ENCODE measurements at places on chromosomes 1 and 21.
A peak's percentile ranks its signal among the peaks of the same experiment; 100 is the strongest.

GRCh38 chr1:234400773-234401172 lies 27.5 kb downstream of the COA6 start:
- peak; percentile 28 for DNase-seq
- H3K4me1 ChIP-seq: no peaks in the 10 kb centered on the region
- peaks cover 6% of the 10 kb centered on the region for H3K36me3 ChIP-seq
- H3K27me3 ChIP-seq: no peaks in the 10 kb centered on the region

DNA sequence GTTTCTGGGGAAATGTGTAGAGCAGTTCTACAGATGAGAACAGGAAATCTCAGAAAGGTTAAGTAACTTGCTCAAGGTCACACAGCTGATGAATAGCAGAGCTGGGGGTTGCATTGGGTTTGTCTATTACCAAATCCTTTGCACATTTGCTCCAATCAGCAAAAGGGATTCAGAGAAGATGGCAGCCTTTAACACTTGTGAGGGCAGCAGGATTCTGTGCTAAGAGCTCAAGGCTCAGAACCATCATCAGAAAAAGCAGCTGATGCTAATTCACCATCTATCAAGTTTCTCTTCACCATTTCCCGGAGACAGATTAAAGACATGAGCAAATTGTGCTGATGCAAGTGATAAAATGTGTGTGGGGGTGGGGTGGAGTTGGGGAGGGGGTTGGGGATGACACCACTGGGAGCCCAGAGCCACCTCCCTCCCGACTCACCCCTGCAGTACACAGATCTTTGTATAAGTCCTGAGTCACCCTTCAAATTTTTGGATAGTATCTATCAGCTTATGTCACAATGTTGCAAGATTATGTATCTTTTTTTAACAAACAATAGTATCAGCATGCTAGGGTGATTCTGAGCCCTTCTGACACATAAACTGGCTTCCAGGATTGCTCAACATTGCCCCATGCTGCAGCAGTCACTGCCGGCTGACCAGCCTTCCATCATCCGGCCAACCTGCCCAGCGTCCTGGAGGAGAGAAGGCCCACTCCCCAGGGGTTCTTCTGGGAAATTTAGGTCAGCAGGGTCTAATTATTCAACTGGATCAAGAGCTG lies 2.8 kb upstream of the SPSB1 start:
- DNase-seq: peak; percentile 93
- peak overlapping the region; percentile 3 for H3K4me3 ChIP-seq
- no peaks in the 10 kb centered on the region for H3K27me3 ChIP-seq
- H3K4me1 ChIP-seq: peaks cover 21% of the 10 kb centered on the region
- H3K36me3 ChIP-seq: no peaks in the 10 kb centered on the region

DNA sequence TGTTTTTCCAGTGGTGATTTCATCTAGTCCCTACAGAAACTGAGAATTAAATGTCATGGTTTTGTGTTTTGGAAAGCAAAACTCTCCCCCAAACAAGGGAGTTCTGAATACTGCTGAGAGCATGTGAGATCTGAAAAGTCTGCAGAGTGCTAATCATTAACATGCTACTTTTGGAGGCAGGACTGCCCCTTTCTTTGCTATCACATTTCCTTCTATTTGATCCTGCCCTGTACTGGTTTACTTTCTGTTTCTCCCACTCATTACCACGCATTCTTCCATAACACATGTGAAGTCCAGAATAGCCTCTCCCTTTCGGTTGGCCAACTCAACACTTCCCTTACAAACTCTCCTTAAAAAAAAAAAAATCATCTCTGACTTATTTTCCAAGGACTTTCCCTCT lies 63.6 kb downstream of the GADD45A start:
- peak overlapping the region; percentile 99 for H3K27ac ChIP-seq
- peaks cover 11% of the 10 kb centered on the region for H3K4me1 ChIP-seq
- peak; percentile 81 for DNase-seq
- no peak overlapping the region for H3K4me3 ChIP-seq
- H3K36me3 ChIP-seq: peaks cover 3% of the 10 kb centered on the region

DNA sequence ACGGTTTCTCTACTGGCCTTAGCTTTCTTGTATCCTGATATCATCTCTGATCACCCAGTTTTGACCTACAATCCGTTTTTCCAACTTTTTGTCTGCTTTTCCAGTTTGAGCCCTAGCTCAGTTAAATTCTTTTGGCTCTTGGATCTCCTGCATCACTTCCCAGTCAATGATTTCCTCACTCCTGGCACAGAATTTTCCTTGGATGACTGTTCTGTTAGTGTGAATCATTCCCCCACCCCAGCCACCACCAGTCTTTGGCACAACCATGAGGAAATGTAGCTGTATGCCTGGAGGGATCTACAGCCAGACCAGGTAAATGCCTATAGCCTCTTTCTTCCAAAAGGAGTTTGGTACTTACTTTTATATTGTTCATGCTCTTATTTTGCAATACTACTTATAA lies 187.2 kb upstream of the PTGFR start:
- no peaks in the 10 kb centered on the region for H3K4me1 ChIP-seq
- no peaks in the 10 kb centered on the region for H3K27me3 ChIP-seq

GRCh38 chr1:221289103-221289502 lies 409.9 kb downstream of the HLX start:
- H3K4me3 ChIP-seq: no peak overlapping the region
- DNase-seq: no peak
- no peak overlapping the region for H3K27ac ChIP-seq

DNA sequence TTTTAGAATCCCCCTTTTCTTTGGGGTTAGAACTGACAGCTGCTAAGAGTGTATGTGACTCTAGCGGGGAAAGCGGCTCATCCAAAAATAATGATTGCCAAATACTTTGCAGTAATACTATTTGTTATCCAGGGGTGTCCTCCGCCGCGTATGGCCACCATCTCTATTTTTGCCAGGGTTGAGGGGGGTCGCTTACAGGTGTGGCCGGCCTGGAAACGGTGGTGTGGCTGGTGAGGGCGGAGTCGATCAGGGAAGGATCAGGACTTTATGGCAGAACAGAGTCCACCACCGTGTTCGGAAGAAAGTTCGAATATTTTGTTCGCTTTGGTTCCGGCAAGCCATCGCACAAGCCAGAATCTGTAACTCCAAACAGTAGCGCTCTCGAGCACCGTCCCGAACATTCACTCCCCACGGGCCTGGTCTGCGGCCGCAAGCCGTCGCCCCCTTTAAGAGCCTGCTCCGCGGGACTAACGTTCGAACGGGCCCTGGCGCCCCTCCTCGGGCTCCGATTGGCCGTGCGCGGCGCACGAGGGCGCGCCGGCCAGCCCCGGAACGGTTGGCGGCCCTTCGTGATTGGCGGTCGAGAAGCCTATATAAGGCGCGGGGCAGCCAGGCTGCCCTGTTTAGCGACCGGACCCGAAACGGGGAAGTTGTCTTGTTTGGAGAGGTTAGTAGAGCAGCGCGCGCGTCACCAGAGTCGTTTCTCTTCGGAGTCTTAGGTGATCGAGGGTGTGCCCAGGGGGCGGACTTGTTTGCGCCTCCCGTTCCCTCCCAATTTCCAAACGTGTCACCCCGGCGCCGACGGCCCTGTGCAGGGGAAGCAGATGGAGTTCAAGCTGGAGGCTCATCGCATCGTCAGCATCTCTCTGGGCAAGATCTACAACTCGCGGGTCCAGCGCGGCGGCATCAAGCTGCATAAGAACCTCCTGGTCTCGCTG lies at the start of gene IER5:
Gene IER5 (plus strand): TSS at position 622 of the 938 bp plus-strand sequence. CDS start 203 bp downstream, at position 825.
- H3K4me1 ChIP-seq: peaks cover 7% of the 10 kb centered on the region
- peak; percentile 97 for DNase-seq
- H3K27me3 ChIP-seq: no peaks in the 10 kb centered on the region
- peak within 1 kb of the TSS; percentile 100 for H3K4me3 ChIP-seq
- peaks cover 35% of the 10 kb centered on the region for H3K36me3 ChIP-seq

DNA sequence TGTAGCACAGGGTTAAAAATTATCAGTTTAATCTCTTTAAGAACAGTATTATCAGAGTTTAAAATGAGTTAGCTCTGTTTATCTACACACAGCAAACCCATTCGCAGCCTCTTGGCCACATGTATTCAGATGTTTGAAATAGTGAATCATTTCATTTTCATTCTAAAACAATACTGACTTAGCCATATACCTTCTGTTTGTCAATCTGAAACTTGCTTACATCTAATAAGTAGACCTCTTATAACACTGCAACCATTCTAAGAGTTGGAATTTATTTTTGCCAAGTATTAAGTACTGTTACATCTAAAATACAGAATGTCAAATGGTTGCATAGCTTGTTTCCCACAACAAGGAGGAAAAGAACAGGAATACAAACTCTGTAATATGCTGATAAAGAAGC lies 25.4 kb downstream of the ANGEL2 start:
- H3K4me3 ChIP-seq: no peak overlapping the region
- peaks cover 3% of the 10 kb centered on the region for H3K36me3 ChIP-seq
- DNase-seq: no peak
- no peaks in the 10 kb centered on the region for H3K27me3 ChIP-seq
- no peak overlapping the region for H3K27ac ChIP-seq

GRCh38 chr1:42927274-42927841 lies 31.3 kb downstream of the SLC2A1 start:
- H3K27me3 ChIP-seq: no peaks in the 10 kb centered on the region
- H3K36me3 ChIP-seq: peaks cover 66% of the 10 kb centered on the region
- peaks cover 31% of the 10 kb centered on the region for H3K4me1 ChIP-seq
- H3K4me3 ChIP-seq: no peak overlapping the region
- peak overlapping the region; percentile 25 for H3K27ac ChIP-seq
- no peak for DNase-seq

GRCh38 chr1:20200966-20201365 lies 14.6 kb upstream of the PLA2G2C start:
- DNase-seq: no peak
- no peaks in the 10 kb centered on the region for H3K36me3 ChIP-seq
- peaks cover 39% of the 10 kb centered on the region for H3K27me3 ChIP-seq
- no peak overlapping the region for H3K4me3 ChIP-seq
- H3K27ac ChIP-seq: no peak overlapping the region

GRCh38 chr1:3869751-3870301 lies 12.6 kb downstream of the DFFB start:
- H3K27ac ChIP-seq: peak overlapping the region; percentile 46
- H3K27me3 ChIP-seq: no peaks in the 10 kb centered on the region
- H3K4me3 ChIP-seq: no peak overlapping the region
- DNase-seq: peak; percentile 57
- H3K36me3 ChIP-seq: peaks cover 62% of the 10 kb centered on the region
- peaks cover 23% of the 10 kb centered on the region for H3K4me1 ChIP-seq

DNA sequence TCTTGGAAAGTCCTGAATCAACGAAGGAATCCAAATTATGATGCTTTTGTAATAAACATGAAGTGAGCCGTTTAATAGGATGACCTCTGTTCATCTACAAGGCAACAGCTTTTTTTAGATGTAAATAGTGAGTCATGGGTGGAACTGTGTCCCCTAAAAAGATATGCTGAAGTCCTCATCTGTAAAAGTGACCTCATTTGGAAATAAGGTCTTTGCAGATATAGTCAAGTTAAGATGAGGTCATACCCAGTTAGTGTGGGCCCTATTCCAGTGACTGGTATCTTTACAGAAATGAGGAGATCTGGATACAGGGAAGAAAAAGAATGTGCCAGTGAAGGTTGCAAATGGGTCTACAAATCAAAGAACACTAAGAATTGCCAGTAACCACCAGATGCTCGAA lies 1287.3 kb upstream of the ADGRL4 start:
- H3K27me3 ChIP-seq: no peaks in the 10 kb centered on the region
- no peaks in the 10 kb centered on the region for H3K4me1 ChIP-seq
- no peaks in the 10 kb centered on the region for H3K36me3 ChIP-seq
- H3K4me3 ChIP-seq: no peak overlapping the region

- DNase-seq: no peak
- H3K27me3 ChIP-seq: no peaks in the 10 kb centered on the region
- H3K4me1 ChIP-seq: peaks cover 25% of the 10 kb centered on the region
- H3K36me3 ChIP-seq: no peaks in the 10 kb centered on the region
- H3K4me3 ChIP-seq: no peak overlapping the region
These were observed 31.4 kb downstream of the CLSTN1 start for GRCh38 chr1:9792156-9793042.

DNA sequence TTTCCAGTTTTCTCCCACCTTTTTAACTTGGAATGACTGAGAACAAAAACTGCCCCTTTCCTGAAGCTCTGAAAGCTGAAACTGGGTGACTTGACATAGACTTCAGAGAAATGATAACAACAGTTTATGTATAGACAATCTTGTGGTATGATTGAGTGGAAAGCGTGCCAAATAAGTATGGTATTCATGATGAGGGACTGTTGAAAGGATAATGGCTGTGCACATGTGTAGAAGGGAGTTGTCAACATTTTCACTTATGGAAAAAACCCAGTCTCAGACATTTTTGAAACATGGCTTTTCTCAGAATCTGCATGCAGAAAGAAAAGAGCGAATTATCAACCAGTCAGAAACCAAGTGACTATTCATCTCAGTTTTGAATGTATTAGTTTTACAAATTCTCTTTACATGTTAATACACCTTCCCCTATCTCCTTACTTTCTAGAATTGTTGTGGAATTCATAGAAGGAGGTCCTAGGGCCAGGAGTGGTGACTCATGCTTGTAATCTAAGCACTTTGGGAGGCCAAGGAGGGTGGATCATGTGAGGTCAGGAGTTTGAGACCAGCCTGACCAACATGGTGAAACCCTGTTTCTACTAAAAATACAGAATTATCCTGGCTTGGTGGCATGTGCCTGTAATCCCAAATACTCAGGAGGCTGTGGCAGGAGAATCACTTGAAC lies 261.2 kb downstream of the S1PR1 start:
- no peak for DNase-seq
- H3K27me3 ChIP-seq: no peaks in the 10 kb centered on the region
- H3K4me3 ChIP-seq: no peak overlapping the region

- peaks cover 1% of the 10 kb centered on the region for H3K4me1 ChIP-seq
- no peak overlapping the region for H3K27ac ChIP-seq
- no peaks in the 10 kb centered on the region for H3K27me3 ChIP-seq
- no peak overlapping the region for H3K4me3 ChIP-seq
- DNase-seq: no peak
These were observed 11.2 kb downstream of the PINK1 start for GRCh38 chr1:20644416-20644815.

- no peaks in the 10 kb centered on the region for H3K36me3 ChIP-seq
- no peak overlapping the region for H3K4me3 ChIP-seq
- DNase-seq: no peak
- H3K27me3 ChIP-seq: no peaks in the 10 kb centered on the region
- H3K4me1 ChIP-seq: no peaks in the 10 kb centered on the region
- H3K27ac ChIP-seq: no peak overlapping the region
These were observed 187.7 kb downstream of the CHRM3 start for GRCh38 chr1:239574112-239574511.

GRCh38 chr21:45993210-45994085 lies 11.9 kb downstream of the COL6A1 start:
- H3K4me1 ChIP-seq: peaks cover 32% of the 10 kb centered on the region
- H3K4me3 ChIP-seq: peak overlapping the region; percentile 49
- DNase-seq: no peak
- no peak overlapping the region for H3K27ac ChIP-seq

GRCh38 chr1:248838357-248839167 lies 538 bp downstream of the ZNF672 start:
- H3K4me1 ChIP-seq: peaks cover 9% of the 10 kb centered on the region
- H3K36me3 ChIP-seq: peaks cover 4% of the 10 kb centered on the region
- H3K27ac ChIP-seq: peak overlapping the region; percentile 88
- peak; percentile 94 for DNase-seq

- peaks cover 15% of the 10 kb centered on the region for H3K4me1 ChIP-seq
- peaks cover 1% of the 10 kb centered on the region for H3K36me3 ChIP-seq
- DNase-seq: no peak
- no peak overlapping the region for H3K4me3 ChIP-seq
- H3K27me3 ChIP-seq: no peaks in the 10 kb centered on the region
- H3K27ac ChIP-seq: no peak overlapping the region
These were observed 3.6 kb upstream of the CSTB start for GRCh38 chr21:43779660-43780059.
